Muscle of leg (tissue), 16 donors: ENCODE measurements at places on chromosomes 12 and 14. TPM values are rescaled to one million over a fixed set of nuclear protein-coding genes. Genes with fewer than 3 reads are reported as not detected.

- DNase-seq, result peak; percentile 59
Measured at GRCh38 chr12:54038284-54038870, 5.5 kb downstream of the HOXC5 start.

DNA sequence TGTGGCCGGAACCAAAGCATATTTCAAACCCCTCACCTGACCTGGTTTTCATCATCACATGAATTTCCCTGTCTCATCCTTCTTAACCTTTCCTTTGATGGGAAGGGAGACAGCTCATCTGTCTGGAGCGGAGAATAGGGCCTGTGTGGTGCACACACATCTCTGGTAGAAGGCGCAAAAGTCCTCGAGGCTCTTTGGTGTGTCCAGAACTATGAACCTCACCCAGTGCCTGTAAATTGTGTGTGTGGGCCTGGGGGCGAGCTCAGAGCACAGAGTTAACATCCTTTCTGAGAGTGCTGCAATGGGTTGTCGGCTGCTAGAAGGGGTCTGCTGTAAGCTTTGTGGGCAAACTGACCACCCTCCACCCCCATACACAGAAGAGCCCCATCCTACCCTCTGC, 749 bp downstream of the GALNT6 start:
- no peak for DNase-seq

- DNase-seq, result no peak
Measured at GRCh38 chr12:79057540-79057939, 193.0 kb downstream of the SYT1 start.

Gene TMTC3
- polyA plus RNA-seq, result 14.0 TPM

- DNase-seq, result peak; percentile 81
Measured at GRCh38 chr14:100237735-100238418, 1.1 kb upstream of the YY1 start.

DNA sequence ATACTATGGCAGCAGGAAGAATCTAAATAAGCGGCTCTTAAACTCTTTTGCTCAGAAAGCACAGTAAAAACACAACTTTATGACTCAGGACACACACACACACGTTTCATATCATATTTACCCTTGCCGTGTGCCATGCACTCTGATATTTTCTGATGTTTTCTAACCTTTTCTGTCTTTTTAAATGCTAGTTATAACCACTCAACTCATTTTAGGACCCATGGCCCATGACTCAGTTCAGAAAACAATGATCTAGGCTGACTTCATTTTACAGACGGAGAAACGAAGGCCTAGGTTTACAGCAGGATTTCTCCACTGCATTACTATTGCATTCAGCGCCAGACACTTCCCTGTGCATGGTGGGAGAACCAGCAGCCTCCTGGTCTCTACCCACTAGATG, 9.1 kb downstream of the VWF start:
- no peak for DNase-seq

Gene SLCO1B1
- not detected for polyA plus RNA-seq

- peak; percentile 46 for DNase-seq
Measured at GRCh38 chr12:30694412-30695198, 1.1 kb downstream of the IPO8 start.

Gene TOX4
- 41.0 TPM for polyA plus RNA-seq

Gene POTEM
- polyA plus RNA-seq, result not detected

DNA sequence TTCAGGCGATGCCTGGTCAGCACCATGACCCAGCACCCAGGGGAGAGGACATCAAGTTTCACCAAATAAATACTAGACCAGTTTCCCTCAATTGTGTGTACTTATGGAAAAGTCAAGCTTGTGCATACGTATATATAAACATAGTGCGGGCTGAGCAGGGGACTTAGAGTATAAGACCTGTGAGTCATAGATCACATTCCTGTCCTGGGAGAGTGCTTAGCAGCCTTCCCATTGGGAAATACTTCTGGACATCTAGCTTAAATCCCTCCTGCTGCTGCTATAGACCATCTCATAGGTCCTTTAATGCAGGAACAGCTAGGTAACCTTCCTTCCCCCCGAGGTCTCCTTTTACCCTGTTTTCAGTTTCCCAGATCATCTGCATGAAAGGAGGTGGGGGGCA, 51.9 kb downstream of the PRMT8 start:
- DNase-seq, result no peak

DNA sequence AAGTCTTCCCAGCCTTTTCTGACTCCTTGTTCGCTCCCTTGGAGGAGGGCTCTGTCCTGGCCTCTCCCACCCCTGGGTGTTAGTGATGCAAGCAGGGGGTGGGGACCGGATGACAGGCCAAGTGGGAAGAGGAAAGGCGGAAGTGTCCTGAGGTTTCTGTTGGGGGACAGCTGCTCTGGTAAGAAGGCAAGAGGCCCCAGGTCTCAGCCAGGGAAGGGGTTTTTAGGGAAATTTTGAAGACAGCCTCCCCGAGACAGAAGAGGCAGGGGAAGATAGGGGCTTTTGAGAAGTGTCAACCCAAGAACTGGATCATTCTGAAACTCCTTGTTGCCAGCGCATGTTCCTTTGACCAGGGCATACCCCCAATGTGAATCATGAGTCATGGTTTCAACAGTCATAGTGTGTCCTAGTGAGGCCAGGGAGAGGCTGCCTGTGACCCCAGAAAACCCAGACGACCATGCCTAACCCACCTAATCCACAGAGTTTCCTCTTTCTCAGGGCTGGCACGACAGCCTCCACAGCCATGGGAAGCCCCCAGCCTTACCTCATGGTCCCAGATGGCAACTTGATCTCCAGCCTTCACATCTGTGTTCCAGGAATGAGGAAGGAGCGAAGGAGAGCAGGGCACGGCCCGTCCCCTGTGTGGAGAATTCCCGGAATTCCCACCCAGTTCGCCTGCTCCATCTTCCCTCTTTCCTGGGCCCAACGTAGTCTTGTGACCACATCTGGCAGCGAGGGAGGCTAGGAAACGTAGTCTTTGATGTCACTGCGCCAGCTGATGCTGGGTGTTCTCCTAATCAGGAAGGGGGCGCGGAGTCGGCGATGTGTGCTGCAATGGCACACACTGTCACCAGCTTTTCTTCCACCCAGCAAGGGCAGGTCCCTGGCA, 4.9 kb upstream of the GPR132 start:
- DNase-seq, result peak; percentile 80

Gene SLC25A47
- 0.57 TPM for polyA plus RNA-seq

DNA sequence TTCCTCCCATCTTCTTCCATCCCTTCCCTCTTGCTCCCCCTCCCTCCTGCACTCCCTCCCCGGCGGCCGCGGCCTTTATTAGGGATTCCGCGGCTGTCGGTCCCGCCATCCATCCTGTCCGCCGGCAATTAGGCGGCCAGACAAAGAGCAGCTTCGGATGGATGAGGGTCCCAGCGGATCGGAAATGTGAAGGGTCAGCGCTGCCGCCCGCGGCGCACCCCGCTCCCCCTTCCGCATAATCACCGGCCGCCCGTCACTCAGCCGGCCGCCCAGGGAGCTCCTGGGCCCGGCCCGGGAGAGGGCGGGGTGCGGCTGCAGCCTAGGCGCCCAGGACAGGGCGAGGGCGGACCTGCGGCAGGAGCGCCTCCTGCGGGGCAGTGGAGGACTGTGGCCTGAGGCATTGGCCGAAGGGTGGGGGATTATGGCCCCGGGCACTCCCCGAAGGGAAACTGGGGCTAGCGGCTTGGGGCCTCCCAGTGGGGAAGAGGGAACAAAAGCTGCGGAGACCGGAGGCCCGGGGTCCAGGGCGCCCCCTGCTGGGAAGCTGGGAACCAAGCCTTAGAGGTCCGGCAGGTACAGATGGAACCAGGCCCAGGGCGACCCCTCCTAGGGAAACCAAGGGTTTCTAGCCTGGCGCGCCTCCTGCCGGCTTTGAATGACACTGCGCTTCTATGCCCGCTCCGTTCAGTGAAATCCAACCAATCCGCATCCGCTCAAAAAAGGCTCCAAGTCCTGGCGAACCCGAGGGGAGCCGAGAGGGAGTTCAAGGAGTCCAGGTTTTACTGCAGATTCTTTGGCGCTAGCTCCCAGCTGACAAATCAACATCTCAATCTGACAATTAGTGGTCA, 4.4 kb upstream of the DNAJC22 start:
- DNase-seq, result peak; percentile 79

Gene RIMBP2
- polyA plus RNA-seq, result 0.78 TPM

GRCh38 chr14:105064721-105065143, 498 bp downstream of the GPR132 start:
- DNase-seq, result no peak

DNA sequence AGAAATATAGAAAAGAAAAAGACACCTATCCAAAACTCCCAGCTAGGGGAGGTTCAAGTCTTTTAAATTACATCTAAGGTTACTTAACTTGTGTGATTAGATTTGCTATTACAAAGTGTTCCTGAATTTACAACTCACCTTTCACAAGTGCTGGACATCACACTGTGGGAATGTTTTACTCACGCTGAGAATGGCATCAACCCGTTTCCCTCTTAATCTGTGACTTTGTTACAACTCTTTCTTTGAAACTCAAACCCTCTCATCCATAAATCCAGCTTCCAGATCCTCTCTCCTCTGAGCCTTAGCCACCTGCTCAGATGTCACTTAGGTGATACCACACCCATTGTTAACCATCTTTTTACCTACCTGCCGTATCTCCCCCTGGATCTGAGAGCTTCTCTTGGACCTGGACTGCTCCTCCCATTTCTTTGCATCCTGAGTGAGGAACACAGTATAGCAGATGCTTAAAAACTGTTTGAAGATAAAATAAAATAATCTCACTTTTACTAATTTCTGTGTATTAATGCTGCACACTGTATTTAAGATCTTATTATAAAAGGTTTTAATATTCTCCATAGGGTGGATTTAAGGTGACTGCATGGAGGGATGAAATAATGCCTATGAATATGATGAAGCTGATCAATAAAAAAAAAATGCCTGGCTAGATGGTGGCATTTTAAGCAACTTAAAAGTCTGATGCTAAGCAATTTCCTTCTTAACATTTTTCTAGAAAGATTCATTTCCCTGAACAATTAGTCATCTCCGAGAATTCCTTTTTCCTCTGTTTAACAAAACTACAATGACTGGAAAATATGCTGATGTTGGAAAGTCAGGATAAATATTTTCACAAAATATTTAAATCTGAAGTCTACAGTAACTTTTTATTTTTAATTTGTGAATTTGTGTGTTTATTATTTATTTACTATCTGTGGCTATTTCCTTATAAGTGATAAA, 39.1 kb upstream of the NAP1L1 start:
- DNase-seq, result no peak

Gene HCFC2
- 25.9 TPM for polyA plus RNA-seq

Gene PTGDR
- polyA plus RNA-seq, result 0.61 TPM

DNA sequence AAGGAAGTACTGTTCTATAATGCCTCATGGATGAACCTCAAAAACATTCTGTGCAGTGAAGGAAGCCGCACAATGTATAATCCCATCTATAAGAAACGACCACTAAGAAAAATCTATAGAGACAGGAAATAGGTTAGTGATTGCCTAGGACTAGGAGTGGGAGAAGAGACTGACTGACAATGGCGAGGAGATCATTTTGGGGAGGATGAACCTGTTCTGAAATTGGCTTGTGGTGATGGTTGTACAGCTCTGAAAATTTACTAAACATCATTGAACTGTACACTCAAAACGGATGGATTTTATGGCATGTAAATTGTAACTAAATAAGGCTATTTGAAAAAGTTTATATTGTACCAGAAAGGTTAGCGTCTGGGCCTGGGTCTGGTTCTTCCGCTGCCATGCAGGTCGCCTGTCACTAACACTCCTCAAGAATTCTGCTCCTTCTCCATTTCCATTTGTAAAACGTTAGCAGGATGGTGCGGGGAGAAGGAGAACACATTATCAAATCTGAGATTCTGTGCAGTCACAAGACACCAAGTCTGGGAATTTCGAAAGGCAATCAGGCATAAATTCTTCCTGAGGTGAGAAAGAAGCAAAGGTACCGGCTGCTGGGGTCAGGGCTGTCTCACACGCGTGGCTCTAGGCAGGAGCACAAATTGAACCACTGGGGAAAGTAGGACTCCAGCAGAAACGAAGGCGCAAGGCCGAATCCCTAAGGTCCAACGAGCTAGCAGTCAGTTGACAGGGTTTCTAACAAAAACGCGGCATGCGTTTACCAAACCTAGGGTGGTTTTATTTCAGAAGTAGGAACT, 845 bp upstream of the COCH start:
- DNase-seq, result no peak
